ENCODE measurements at places on chromosomes 2 and 18.
A peak's percentile ranks its signal among the peaks of the same experiment; 100 is the strongest.

- DNase-seq: no peak
Measured at GRCh38 chr2:54871457-54872107, 148.1 kb downstream of the EML6 start.

- no peak for DNase-seq
Measured at GRCh38 chr2:100211521-100211920, 69.1 kb upstream of the AFF3 start.

- DNase-seq: no peak
Measured at GRCh38 chr2:61938511-61938910, 33.0 kb downstream of the COMMD1 start.

- peak; percentile 79 for DNase-seq
Measured at GRCh38 chr2:85009019-85009618, 38.2 kb downstream of the KCMF1 start.

- DNase-seq: no peak
Measured at GRCh38 chr18:9834551-9834950, 51.2 kb upstream of the TXNDC2 start.

GRCh38 chr2:204920776-204921175, 375.5 kb downstream of the PARD3B start:
- no peak for DNase-seq

DNA sequence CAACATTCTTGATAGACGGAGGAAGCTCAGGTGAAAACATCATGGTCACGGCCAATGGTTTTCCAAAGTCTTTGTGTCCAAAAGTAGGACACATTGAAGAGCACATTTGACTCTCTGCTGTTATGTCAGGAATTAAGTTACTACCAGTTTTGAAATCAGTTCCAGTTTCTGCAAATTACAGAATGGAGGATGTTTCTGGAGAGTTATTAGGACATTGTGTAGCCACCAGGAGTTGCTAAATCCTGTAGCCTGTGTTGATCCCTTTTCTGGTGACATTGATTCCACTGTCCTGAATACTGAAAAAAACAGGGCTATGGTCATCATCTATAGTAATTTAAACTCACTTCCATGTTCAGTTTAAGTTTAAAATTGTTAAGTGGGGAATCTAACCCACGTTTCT, 15.3 kb downstream of the UPP2 start:
- DNase-seq: no peak

DNA sequence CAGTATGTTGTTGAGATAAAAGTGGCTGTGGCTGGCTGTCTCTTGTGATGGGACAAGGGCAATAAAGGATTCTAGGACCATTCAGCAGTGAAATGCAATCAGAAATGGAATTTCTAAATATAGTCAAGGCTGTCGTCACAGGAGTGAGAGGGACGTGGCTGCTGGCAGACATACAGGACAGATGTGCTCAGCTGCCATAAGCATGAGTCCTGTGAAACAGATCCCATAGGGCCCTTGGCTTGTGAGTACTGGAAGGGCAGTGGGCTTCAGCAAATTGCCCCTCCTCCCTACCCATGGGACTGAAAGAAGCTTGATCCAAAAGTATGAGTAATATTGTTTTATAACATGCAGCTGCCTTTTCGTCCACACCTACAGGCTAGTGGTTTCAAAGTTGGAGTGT, 4.2 kb upstream of the CNNM3 start:
- no peak for DNase-seq

DNA sequence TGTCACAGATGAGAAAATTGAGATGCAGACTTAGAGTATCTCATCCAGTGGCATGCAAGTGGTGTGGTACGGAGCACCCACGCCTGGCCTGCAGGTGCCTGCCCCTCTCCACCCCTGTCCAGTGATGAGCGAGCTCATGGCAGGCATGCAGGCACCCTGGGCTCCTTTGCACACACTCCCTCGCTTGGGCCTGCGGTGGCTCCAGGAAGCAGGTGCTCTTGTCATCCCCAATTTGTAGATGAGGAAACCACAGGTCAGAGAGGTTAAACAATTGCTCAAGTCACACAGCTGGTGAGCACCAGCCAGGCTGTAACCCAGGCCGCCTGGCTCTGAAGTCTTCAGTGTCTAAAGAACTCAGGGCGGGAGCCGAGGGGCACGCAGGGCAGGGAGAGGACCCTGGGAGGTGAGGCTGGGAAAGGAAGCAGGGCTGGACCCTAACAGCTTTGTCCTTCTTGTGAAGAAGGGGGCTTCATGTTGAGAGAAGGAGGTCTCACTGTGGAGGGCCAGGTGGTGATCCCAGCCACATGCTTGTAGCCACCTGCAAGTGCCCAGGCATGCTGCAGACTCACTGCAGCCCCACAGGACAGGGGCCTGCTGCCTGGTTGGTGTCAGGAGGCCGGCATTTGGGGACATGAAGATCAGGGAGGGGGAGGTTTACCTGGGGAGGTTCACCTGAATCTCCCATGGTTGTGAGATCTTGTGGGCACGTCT, 166.2 kb downstream of the SH3RF3 start:
- DNase-seq: no peak

- no peak for DNase-seq
Measured at GRCh38 chr2:176657393-176657792, 388.2 kb downstream of the MTX2 start.

- DNase-seq: no peak
Measured at GRCh38 chr2:29059624-29060023, 14.7 kb downstream of the PCARE start.

DNA sequence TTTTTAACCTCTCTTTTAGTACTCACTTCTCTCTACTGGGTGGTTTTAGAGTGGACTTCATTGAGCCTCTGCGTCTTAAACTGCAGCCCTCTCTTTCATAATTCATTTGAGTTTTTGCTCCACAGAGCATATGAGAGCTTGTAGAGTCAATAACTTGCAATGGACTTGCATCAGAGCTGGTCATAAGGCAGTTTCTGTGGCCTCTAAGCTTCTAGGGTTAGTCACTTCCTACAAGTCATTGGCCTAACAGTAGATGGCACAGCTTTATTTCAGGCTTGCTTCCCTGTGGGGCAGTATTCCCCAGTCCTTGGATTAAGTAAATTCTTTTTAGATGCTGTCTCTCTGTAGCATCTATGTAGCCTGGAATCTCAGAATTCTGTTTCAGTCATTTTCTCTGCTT, 1435.7 kb downstream of the LRP1B start:
- peak; percentile 80 for DNase-seq

DNA sequence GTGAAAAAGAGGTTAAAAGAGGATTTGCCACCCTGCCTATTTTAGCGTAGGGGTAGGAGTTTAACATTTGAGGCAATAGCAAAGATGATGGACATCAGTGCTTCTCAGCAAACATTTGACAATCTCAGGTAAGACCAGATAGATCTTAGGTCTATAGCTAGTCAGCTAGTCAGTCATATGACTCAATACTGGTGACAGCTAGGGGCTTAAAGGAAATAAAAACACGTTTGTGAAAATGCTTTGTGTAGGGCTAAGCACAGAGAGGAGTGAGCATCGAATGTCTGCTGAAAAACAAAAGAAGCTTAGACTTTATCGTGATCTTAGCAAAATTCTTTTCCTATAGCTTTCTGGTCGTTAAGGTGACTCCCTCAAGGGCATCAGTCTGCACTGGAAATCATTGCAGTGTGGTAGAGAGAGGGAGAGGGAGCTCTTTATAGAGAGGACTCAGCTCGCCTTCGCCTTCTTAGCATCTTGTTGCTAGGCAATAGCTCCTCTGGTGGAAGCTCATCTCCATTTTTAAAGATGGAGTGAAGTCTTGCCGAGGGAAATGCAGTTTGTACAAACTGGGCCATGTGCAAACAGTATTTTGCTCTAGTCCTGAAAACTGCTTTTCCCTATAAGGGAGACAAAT, 62.8 kb upstream of the SLC38A11 start:
- no peak for DNase-seq

DNA sequence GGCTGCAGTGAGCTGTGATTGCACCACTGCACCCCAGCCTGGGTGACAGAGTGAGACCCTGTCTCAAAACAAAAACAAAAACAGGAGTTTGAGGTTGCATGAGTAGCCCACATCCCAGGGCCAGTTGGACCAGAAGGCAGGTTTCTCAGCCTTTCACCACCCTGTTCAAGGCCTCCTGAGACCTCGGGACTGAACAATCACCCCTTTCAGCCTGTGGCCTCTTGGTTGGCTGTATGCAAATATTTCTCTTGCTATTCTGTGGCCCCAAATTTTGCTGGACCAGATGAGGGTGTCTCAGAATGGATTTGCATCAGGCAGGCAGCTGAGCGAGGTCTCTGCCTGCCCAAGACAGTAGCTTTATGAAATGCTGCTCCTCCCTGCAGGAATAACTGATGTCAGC, 56.9 kb downstream of the DPYSL5 start:
- DNase-seq: no peak

DNA sequence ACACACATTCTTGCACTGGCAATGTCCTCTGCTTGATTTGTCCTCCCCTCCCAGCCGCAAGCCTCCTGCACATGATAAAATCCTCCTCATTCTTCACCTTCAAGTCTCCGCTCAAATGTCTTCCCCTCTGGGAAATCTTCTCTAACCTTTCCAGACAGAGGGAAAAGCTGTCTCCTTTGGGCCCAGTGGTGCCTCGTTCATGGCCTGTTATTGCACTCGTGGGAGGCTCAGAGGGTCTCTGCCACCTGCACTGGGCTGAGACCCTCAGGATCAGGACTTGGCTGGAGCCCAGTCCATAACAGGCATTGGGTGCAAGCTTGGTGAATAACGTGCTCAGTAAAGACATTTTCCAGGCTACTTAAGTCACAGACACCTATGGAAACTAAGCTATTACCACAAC, 68.6 kb downstream of the PTGR3 start:
- DNase-seq: no peak

- DNase-seq: no peak
Measured at GRCh38 chr2:88628571-88628939, 1.3 kb upstream of the EIF2AK3 start.

- no peak for DNase-seq
Measured at GRCh38 chr2:69538872-69539548, 101.8 kb upstream of the NFU1 start.

DNA sequence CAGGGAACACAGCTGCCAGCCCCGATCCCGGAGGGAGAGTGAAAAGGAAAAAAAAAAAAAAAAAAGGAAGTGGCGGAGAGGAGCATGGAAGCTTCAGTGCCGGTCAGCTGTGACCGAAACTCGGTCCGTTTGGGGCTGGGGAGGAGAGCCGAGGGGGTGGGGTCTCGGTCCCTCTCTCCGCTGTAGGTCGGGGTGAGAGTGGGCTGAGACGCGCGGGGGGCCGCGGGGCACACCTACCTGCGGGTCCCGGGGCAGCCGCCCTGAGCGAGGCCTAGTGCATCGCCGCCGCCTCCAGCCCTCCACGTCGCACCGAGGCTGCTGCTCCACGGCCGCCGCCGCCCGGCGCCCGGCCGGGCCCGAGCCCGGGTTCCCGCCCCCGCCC, 536 bp downstream of the VPS54 start:
- peak; percentile 56 for DNase-seq

- peak; percentile 76 for DNase-seq
Measured at GRCh38 chr2:175744000-175744399, 258.1 kb downstream of the LNPK start.

DNA sequence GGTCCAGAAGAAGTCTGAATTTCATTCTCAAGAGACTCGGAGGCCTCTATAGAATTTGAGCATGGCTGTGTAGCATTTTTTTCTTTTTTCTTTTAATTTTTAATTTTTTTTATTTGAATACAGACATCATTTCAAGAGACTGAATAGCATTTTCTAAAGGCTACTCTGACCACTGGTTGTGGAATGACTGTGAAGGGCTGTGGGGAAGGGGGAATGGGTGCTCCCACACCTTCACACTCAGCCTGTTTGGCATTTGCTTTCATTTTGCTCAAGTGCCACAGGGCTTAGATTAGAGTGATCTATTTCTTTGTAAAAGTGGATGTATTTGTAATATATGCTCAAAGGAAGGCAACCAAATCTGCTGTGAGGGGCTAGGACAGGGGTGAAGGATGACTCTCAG, 142.0 kb upstream of the SPOPL start:
- DNase-seq: no peak

- no peak for DNase-seq
Measured at GRCh38 chr2:181685150-181685688, 4.9 kb upstream of the NEUROD1 start.

DNA sequence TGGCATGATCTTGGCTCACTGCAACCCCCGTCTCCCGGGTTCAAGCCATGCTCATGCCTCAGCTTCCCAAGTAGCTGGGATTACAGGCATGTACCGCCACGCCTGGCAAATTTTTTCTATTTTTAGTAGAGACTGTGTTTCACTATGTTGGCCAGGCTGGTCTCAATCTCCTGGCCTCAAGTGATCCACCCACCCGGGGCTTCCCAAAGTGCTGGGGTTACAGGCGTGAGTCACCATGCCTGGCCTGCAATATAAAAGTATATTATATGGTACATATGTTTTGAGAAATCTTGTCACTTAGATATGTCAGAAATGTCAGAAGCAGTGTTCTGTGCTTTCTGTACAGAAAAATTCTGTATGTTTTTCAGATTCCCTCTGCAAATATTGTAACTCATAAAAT, 19.2 kb upstream of the XPO1 start:
- DNase-seq: no peak

DNA sequence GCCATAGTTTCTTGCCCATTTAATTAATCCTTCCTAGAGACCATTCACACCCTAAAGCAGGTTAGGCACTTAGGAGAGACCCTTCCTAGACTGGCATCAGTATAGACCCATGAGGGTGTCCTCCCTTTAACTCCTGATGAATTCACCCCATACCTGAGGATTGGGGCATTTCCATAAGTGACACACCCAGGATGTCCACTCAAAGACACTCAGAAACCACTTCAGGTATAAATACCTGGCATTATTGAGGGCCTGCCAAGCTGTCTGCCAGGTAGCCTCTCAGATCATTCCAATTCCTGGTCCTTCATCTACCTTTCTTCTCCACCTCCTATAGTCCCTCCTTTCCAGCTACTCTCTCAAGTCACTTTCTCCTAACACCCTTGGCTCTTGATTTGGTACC, 57.5 kb upstream of the SLC14A2 start:
- DNase-seq: no peak

DNA sequence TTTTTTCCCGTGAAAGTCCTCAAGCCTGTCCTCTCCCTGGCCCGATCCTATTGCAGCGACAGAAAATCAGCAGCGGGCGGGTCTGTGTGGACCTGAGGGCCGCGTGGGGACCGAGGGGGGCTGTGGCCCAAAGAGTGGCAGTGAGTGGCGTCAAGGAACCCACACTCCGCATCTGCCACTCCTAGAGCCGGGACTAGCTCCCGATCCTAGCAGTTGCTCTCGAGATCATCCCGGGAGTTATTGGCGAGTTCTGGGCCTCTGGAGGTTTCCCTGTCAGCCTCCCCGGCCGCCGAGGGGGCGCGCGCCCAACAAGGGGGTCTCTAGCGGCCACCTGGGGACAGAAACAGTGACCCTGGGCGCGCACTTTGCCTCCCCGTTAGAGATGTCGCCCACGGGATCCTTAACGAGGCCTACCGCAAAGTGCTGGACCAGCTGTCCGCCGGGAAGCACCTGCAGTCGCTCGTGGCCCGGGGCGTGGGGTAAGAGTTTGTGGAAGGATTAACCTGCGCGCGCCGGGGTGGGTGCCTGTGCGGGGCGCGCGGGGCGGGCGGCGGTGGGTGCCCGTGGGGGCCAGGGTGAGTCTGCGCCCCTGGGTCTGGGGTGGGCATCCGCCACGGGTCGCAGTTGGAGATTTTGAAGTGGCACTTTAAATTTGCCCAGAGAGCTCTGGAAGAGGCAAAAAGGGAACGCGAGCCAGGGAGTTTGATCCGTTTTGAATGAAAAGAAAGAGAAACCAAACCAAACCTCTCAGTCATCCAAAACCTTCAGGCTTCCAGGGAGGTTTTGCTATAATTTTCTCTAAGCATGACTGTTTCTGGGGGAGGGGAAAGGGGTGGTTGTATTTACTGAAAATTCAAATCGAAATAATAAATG, 3.5 kb downstream of the ADCYAP1 start:
- peak; percentile 61 for DNase-seq

GRCh38 chr18:37321582-37322491, 243.8 kb downstream of the CELF4 start:
- no peak for DNase-seq

- no peak for DNase-seq
Measured at GRCh38 chr2:28618221-28619141, 122.6 kb downstream of the PLB1 start.
